Activated T-cell treated with anti-CD3 and anti-CD28 coated beads, Interleukin-2, amount 50 U/mL, for 48 hours (primary cell): ENCODE measurements at places on chromosomes 11 and 22.

DNA sequence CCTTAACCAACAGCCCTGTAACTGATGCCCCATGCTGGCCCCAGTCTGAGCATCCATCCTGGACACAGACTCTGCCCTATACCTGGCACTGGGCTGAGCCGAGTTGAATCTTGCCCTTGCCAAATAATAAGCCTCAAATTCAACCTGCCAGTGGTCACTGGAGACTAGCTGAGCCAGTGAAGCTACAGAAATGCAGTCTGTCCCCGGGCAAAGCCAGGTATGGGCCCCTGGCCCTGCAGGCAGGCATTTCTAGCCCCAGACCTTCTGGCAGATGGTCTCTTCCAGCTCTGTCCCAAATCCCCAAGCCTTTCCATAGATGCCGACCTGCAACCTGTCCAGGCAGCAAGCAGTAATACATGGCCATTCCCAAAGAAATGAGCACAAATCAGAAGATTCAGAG lies 4.7 kb downstream of the CLPB start:
- DNase-seq, result peak; percentile 6

DNA sequence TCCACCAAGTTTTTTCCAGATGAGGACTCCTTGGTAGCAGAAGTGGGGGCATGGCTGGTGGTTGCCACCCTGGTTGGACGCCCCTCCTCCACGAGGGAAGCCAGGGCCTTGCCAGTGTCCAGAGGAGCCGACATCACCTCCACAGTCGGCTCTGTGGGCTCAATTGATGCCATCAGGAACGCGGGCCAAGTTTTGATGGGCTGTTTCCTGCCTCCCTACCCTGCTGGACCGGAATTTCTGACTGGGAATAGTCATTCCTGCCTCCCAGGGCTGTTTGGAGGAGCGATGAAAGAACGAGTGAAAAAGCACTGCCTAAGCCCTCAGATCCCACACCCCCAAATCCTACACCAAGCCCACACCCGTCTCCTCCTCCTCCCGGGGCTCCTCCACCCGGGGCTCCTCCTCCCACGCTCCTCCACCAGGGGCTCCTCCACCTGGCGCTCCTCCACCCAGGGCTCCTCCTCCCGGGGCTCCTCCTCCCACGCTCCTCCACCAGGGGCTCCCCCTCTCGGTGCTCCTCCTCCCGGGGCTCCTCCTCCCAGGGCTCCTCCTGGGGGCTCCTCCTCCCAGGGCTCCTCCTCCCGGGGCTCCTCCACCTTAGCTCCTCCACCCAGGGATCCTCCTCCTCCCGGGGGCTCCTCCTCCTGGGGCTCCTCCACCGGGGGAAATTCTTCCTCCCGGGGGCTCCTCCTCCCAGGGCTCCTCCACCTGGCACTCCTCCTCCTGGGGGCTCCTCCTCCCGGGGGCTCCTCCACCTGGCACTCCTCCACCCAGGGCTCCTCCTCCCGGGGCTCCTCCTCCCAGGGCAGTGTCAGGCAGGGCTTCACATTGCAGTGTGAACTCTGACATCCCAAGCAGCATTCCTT lies 10.0 kb upstream of the PRR5 start:
- no peak for DNase-seq

- peak; percentile 70 for DNase-seq
These were observed 49.5 kb downstream of the IGF2 start for GRCh38 chr11:2089536-2090165.

DNA sequence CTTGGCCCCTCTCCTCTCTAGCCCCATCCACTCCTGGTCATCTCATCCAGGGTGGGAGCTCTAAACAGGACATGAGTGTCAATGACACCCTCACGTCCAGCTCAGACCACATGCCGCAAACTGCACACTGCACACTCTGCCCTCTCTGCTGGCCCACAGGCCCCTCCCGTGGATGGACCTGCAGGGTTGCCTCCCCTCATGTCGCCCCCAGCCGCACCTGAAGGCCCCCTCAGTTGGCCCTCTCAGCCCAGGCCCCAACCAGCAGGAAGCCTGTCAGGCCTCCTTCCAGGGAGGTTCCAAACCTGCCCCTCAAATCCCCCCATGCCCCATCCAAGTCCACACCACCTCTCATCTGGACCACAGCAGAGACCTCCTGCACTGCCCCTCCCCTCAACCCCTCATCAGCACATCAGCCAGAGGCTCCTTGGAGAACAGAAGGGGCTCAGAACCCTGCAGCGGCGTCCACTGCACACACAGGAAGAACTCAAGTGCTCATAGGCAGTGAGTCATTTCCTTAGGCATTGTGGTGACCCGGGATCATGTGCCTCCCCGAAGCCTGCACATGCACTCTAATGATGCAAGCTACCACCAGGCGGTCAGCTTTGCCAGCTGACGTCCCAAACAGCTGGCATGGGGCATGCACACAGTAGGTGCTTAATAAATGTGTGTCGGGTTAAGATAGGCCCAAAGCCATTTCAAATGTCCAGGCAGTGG lies 12.9 kb upstream of the CDKN1C start:
- DNase-seq, result peak; percentile 67

DNA sequence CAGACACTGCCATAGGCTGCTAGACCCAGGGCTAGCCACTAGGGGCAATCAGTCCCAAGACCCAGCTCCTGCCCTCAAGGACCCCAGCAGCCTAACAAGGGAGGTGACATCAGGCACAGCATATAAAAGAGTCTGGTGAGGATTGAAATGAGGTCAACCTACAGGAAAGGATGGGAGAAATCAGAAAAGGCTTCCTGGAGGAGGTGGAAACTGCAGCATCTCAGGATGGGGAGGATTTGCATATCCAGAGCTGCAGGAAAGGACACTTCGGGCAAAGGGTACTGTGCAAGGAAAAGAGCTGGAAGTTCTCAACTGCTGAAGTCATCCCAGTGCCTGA lies 2.9 kb upstream of the ARFGAP2 start:
- peak; percentile 56 for DNase-seq

DNA sequence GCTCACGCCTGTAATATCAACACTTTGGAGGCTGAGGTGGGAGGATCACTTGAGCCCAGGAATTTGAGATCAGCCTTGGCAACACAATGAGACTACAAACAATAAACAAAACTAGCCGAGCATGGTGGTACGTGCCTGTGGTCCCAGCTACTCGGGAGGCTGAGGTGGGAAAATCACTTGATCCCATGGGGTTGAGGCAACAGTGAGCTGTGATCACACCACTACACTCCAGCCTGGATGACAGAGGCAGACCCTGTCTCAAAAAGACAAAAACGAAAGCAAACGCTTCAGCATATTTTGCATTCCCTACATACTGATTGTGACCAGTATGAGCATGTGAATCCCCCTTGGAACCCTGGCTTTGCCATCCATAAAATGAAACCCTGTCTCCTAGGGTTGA lies 33.9 kb upstream of the MN1 start:
- DNase-seq, result no peak

- DNase-seq, result no peak
These were observed 65.4 kb upstream of the ZC3H12C start for GRCh38 chr11:110027627-110028371.

DNA sequence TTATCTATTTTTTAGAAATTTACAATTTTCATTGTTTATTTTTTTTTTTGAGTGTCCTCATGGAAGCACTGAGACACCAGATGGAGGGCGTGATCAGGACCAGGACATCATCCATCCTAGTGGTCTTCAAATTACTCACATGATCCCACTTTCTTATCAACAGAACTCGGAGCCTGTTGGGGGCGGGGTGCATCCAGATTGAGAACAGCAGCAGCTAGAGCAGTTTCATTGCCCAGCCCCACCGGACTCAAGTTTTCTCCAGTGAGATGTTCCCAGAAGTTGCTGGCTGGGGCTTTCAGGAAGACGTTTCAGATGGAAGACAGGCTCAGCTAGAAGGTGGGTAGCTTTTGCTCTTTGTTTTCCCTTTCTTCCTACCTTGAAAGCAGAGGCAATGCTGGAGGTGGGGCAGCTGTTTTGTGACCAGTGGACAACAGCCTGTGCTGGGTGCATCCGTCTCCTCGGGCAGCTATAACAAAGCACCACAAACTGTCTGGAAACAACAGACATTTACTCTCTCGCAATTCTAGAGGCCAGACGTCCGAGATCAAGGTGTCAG lies 562.1 kb downstream of the TBC1D22A start:
- no peak for DNase-seq

DNA sequence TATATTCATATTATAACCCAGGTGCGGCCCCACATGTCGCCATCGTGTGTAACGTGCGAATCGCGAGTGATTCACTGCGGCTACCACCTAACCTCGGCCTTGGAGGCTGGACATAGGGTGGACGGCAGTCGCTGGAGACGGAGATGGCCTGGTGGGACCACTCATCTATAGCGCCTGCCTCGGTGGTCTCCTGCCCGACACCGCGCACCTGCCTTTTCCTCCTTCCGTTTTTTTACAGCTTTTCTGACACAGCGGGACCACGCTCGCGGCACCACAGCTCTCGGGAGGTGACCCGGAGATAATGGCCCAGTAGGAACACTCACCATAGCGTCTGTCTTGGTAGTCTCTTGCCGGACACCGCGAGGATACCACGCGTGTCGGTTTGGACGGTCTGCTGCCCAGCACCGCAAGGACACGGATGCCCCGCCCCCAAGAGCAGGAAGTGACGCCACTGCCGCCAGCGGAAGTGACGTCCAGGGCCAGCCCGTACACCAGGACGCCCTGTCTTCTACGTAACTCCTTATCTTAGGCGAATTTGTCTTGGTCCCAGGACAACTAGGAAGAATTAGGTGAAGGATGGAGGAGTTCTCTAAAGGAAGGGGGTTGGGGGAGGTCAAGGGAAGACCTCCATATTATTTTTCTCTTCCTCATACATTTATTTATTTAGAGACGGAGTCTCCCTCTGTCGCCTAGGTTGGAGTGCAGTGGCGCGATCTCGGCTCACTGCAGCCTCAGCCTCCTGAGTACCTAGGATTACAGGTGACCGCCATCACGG lies 6.4 kb downstream of the SNU13 start:
- peak; percentile 90 for DNase-seq

DNA sequence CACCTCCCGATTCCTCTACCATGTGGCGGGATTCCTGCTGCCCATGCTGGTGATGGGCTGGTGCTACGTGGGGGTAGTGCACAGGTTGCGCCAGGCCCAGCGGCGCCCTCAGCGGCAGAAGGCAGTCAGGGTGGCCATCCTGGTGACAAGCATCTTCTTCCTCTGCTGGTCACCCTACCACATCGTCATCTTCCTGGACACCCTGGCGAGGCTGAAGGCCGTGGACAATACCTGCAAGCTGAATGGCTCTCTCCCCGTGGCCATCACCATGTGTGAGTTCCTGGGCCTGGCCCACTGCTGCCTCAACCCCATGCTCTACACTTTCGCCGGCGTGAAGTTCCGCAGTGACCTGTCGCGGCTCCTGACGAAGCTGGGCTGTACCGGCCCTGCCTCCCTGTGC lies 10.5 kb downstream of the CXCR5 start:
- DNase-seq, result no peak
